ENCODE measurements at places on chromosomes 13 and 19. TPM values are rescaled to one million over a fixed set of nuclear protein-coding genes. Genes with fewer than 3 reads are reported as not detected.
A peak's percentile ranks its signal among the peaks of the same experiment; 100 is the strongest.

DNA sequence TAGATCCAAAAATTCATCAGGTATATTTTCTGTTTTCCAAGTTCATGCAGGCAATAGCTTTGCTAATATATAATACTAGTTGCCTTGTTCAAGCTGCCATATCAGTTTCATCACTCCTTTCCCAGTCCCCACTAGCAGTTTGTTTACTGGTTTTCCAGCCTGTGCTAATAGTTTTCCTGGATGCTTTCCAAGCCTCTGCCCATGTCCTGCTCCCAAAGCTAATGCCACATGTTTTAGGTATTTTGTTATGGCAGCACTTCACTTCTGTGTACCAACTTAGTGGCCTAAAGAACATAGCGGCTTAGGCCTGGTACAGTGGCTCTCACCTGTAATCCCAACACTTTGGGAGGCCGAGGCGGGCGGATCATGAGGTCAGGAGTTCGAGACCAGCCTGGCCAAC, 28.1 kb upstream of the ZNF527 start:
- no peaks in the 10 kb centered on the region for H3K4me1 ChIP-seq
- no peak overlapping the region for H3K27ac ChIP-seq
- H3K4me3 ChIP-seq: no peak overlapping the region
- DNase-seq: no peak
- H3K27me3 ChIP-seq: no peaks in the 10 kb centered on the region
- peaks cover 53% of the 10 kb centered on the region for H3K36me3 ChIP-seq

DNA sequence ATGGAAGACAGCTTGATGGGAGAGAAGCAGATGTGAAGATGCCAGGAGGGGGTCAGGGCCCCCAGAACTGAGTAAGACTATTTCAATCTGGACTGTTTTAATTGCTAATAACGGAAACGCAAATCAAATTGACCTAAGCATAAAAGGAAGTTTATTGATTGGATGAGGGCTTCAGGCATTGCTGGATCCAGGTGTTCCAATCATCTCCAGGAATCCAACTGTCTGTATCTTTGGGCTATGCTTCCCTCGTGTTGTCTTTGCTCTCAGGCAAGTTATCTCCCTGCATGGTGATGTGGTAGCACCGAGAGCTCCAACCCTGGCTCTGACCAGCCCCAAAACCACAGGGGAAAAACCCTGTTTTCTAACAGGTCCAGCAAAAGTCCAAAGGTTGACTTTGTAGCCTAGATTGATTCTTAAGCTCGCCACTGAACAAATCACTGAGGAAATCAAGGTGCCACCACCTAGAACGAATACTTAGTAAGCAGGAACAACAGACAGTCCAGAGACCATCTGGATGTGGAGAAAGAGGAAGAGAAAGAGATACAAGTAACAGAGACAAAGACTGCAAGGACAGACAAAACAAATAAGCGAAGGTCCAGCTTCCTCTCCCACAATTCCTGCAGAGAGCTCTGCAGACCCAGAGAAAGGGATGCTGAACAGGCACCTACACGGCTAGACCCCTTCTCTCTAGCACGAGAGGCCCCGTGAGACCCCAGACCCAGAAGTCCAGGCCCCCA, 1.2 kb upstream of the C19orf81 start:
- H3K4me3 ChIP-seq: no peak overlapping the region
- H3K27me3 ChIP-seq: peaks cover 22% of the 10 kb centered on the region
- peaks cover 11% of the 10 kb centered on the region for H3K4me1 ChIP-seq
- H3K27ac ChIP-seq: no peak overlapping the region
- no peaks in the 10 kb centered on the region for H3K36me3 ChIP-seq

The AP1M2 gene
- total RNA-seq: 127 TPM

GRCh38 chr19:6108721-6109633, 1.3 kb downstream of the RFX2 start:
- H3K27ac ChIP-seq: no peak overlapping the region
- peaks cover 70% of the 10 kb centered on the region for H3K27me3 ChIP-seq
- peaks cover 18% of the 10 kb centered on the region for H3K4me1 ChIP-seq
- H3K4me3 ChIP-seq: peak overlapping the region; percentile 87

DNA sequence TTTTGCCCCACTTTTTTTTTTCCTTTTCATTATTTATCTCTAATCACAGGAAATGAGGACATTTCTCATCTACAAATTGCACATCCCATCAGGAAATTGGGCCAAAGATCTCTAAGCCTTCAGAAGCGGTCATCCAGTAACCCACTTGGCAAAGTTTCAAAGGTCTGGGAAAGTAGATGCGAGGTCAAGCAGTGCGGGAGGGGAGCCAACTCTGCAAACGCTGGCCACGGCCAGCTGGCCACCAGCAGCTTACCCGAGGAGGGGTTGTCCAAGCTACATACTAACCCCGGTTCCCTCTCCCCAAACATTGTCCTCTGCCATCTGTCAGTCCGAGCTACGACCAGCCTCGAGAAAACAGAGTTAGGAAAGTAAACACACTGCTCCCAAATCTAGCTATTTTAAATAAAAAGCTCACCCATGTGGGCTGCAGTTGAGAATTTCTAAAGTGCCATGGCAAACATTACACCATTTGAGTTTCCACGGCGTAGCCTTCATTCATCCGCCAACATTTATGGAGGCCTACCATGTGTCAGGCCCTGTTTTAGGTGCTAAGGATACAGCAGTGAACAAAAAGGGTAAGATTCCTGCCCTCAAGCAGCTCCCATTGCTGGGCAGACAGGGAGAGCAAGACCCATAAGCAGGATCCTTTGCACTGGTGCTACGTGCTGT, 11.5 kb downstream of the FFAR2 start:
- H3K4me1 ChIP-seq: peaks cover 3% of the 10 kb centered on the region
- DNase-seq: no peak
- no peaks in the 10 kb centered on the region for H3K36me3 ChIP-seq
- H3K27me3 ChIP-seq: no peaks in the 10 kb centered on the region

- H3K27me3 ChIP-seq: peaks cover 23% of the 10 kb centered on the region
- H3K36me3 ChIP-seq: no peaks in the 10 kb centered on the region
- H3K4me3 ChIP-seq: no peak overlapping the region
- H3K4me1 ChIP-seq: peaks cover 2% of the 10 kb centered on the region
- no peak overlapping the region for H3K27ac ChIP-seq
Measured at GRCh38 chr13:50116430-50116973, 101.3 kb downstream of the KCNRG start.

The NTN5 gene
- total RNA-seq: 0.28 TPM

DNA sequence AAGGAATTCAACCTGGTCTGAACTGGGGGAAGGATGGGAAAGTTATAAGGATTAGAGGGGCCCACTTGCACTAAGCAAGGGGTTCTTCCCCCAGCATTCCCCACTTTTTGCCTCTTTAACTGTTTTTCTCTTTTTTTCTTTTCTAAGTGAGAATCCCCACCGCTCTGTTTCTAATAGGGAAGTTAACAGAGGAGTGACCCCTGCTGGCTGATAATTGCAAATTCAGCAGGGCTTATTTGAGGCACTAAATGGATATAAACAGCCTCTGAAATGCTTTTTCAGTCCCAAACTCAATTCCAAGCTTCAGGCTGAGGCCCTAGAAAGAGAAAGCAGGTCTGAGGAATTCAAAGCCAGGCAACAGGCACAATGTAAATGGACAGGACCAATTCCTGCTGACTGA, 38.2 kb upstream of the CEACAM21 start:
- no peak overlapping the region for H3K27ac ChIP-seq
- peaks cover 23% of the 10 kb centered on the region for H3K27me3 ChIP-seq
- H3K4me1 ChIP-seq: peaks cover 17% of the 10 kb centered on the region
- H3K4me3 ChIP-seq: no peak overlapping the region
- no peaks in the 10 kb centered on the region for H3K36me3 ChIP-seq
- peak; percentile 41 for DNase-seq

DNA sequence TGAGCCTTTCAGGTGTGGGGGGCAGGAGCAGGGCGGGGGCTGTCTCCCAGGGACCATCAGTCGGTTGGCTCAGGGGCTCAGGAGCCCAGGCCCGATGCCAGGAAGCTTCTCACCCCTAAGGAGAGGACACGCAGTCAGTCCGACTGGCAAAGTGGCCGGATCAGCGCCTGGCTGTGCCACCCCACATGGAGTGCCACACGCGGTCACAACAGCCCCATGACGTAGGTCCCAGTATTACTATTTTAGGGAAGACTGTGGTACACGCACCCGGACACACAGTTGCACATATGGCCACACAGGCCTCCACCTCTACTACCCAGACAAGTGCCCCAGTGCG, 29.3 kb upstream of the GRTP1 start:
- DNase-seq: peak; percentile 10
- H3K4me3 ChIP-seq: peak overlapping the region; percentile 80
- peaks cover 25% of the 10 kb centered on the region for H3K4me1 ChIP-seq
- H3K36me3 ChIP-seq: peaks cover 27% of the 10 kb centered on the region

DNA sequence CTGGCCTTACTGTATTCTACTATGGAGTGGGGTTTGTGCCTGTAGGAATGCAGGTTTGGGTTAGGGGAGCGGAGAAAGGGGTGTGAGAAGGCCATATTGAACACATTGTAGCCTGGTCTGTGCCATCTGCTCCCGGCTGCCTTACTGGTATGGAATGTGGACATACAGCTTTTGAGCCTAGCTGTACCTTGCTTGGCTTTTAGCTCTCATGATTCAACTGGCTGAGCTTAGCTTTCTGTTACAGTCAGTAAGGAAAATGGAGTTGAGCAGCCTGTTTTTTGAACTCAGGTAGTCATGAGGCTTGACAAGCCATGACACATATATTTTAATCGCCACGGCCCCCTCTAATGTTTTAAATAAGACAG, 41.6 kb downstream of the ARHGAP35 start:
- no peaks in the 10 kb centered on the region for H3K36me3 ChIP-seq
- peaks cover 46% of the 10 kb centered on the region for H3K4me1 ChIP-seq
- no peak overlapping the region for H3K4me3 ChIP-seq
- DNase-seq: no peak

DNA sequence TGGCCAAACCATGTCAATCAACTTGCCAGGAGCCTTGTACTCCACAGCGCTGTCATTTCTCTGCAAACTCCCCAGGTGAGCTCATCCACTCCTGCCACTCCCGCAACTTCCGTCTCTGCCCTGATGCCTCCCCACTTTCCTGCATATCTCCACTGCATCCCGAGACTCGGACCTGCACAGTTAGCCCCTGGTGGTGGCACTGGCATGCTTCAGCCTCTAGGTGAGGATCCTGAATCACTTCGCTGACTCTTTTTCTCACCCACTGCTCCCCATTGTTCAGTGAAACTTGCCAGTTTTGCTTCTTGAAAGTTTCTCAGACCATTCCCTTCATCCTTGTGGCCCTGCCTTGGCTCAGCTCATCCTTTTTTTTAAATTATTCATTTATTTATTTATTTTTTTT, 3.4 kb upstream of the CTU1 start:
- H3K27me3 ChIP-seq: peaks cover 31% of the 10 kb centered on the region
- H3K27ac ChIP-seq: no peak overlapping the region
- H3K4me1 ChIP-seq: peaks cover 8% of the 10 kb centered on the region
- no peaks in the 10 kb centered on the region for H3K36me3 ChIP-seq

GRCh38 chr13:94390881-94391280, 88.6 kb downstream of the DCT start:
- no peaks in the 10 kb centered on the region for H3K27me3 ChIP-seq
- no peak overlapping the region for H3K4me3 ChIP-seq
- peaks cover 12% of the 10 kb centered on the region for H3K4me1 ChIP-seq
- H3K36me3 ChIP-seq: no peaks in the 10 kb centered on the region
- DNase-seq: no peak

GRCh38 chr19:16799740-16800139, 29.5 kb upstream of the SIN3B start:
- peaks cover 8% of the 10 kb centered on the region for H3K36me3 ChIP-seq
- H3K27ac ChIP-seq: no peak overlapping the region
- no peak for DNase-seq
- 0 out of 2 replicates have a peak, but pooled peaks cover 6% of the 10 kb centered on the region for H3K4me1 ChIP-seq

DNA sequence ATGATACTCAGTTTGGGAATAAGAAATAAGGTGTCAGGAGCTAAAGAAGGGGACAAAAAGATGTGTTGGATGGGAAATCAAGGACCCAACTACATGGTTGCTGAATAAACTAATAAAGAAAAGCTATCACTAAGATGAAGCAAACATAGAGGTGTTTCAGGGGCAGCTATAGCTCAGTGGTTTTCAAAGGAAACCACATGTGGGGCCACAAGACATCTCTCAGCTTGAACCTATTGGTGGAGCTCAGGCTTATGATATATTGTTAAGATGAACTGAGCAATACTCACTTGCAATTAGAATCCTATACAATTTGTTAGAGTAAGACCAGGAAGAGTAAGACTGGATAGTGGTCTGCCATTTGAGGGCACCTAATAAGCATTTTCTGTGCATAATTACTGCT, 45.1 kb upstream of the SPRY2 start:
- H3K4me3 ChIP-seq: no peak overlapping the region
- no peaks in the 10 kb centered on the region for H3K4me1 ChIP-seq
- no peaks in the 10 kb centered on the region for H3K27me3 ChIP-seq
- H3K36me3 ChIP-seq: peaks cover 6% of the 10 kb centered on the region
- DNase-seq: no peak
- H3K27ac ChIP-seq: no peak overlapping the region

DNA sequence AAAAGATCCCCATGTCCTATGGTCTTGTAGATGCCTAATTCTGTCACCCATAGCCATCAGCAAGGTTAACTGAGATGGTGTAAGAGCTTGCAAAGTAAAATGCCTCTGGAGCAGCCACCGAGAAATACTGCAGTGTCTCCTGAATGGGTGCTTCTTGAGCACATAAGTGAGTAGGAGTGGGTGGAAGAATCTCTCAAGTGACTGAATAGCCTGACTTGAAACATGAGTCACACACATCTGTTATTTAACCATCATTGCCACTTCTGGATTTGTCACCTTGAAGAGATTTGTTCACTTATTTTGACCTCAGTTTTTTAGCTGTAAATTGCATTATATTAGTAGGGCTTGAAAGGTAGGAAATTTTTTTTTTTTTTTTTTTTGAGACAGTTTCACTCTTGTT, 2.3 kb downstream of the ZNF714 start:
- no peak overlapping the region for H3K4me3 ChIP-seq
- H3K27ac ChIP-seq: peak overlapping the region; percentile 57
- H3K4me1 ChIP-seq: peaks cover 34% of the 10 kb centered on the region
- no peaks in the 10 kb centered on the region for H3K27me3 ChIP-seq
- peaks cover 45% of the 10 kb centered on the region for H3K36me3 ChIP-seq

DNA sequence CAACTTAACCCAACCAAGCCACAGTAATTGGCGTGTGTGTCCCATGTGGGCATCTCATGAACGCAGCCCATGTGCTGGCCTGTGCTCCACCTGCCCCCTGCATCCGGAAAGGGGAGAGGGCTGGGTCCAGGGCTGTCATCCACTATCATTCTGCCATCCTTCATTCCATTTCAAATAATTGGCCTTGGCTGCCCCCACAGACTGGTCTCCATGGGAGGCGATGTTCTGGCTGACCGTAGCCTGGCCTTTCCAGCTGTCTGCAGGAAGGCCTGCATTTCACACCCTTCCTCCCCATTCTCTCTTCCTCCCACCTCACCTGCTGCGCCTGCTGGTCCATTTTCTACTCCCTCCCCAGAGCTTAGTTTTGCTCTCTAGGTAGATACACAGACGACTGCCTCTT, 442.8 kb downstream of the COG6 start:
- H3K4me1 ChIP-seq: peaks cover 15% of the 10 kb centered on the region
- DNase-seq: no peak
- H3K27me3 ChIP-seq: peaks cover 6% of the 10 kb centered on the region

GRCh38 chr13:97953376-97953970, at the start of gene IPO5:
Gene IPO5 (plus strand): TSS chr13:97953675. CDS start chr13:97976697, 23,022 bp downstream.
- no peak within 1 kb of the TSS for H3K27ac ChIP-seq
- no peak within 1 kb of the TSS for H3K4me3 ChIP-seq
- no peaks in the 10 kb centered on the region for H3K4me1 ChIP-seq
- H3K27me3 ChIP-seq: no peaks in the 10 kb centered on the region

Data from WTC11 (cell line).